ENCODE measurements at places on chromosomes 1 and 21. TPM values are rescaled to one million over a fixed set of nuclear protein-coding genes. Genes with fewer than 3 reads are reported as not detected.

DNA sequence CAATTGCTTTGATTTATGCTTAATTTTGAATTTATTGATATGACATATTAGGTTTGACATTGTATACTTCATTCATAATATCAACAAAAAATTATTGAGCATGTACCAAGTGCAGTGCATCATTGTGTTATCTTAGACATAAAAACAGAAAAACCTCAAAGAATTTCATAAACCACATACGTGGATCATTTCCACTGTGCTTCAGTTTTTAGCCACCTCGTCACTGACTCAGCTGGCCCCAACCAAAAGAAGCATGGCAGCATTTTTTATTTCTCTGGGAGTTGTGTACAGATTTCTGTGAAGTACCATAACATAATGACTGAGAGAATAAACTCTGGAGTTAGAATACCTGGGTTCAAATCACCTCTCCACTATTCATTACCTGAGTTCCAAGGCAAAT, 95.6 kb upstream of the C1orf87 start:
- peaks cover 16% of the 10 kb centered on the region for H3K27me3 ChIP-seq
- H3K36me3 ChIP-seq = no peaks in the 10 kb centered on the region
- no peak overlapping the region for H3K4me3 ChIP-seq
- H3K4me1 ChIP-seq = peaks cover 2% of the 10 kb centered on the region
- DNase-seq = no peak

DNA sequence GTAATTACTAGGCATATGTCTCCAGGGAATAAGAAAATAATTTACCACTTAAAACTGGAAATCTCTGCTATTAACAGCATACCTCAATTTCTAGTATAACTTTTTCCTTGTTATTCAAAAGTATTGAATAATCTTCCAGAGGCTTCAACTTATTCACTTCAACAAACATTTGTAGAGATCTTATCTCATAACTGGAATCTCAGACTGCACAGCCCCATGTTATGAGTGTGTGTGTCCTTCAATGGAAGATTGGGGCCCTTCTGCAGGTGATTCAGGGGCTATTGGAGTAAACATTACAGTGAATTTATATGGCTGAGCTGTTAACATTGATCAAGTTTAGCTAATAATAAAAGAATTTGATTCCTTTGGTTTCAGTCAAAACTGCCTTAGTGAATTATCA, 946.1 kb downstream of the TTLL7 start:
- H3K27me3 ChIP-seq = no peaks in the 10 kb centered on the region
- H3K4me1 ChIP-seq = peaks cover 26% of the 10 kb centered on the region
- no peak overlapping the region for H3K27ac ChIP-seq

ADGRL2 gene
- total RNA-seq = 83.4 TPM

VANGL2 gene
- 55.5 TPM for total RNA-seq
